Stimulated activated CD4-positive, alpha-beta T cell treated with anti-CD3 and anti-CD28 coated beads, Interleukin-4, amount 100 ng/mL, for 4 hours (primary cell): ENCODE measurements at places on chromosomes 2 and 18.

- no peak for DNase-seq
Observed at GRCh38 chr18:50454387-50454988, 79.6 kb downstream of the SKA1 start.

DNA sequence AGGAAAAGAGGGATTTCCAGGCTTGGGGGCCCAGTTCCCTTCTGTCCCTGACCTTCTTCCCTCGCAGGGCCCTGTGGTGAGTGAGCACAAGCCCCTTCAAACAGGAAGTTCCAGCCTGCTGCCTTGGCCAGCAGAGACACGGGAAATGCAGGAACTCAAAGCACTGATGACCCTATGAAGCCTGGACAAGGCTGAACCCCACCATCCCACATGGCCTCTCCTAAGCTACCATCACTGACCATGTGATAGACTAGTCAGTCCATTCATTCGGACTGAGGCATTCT lies 196.4 kb downstream of the TNS1 start:
- no peak for DNase-seq

- DNase-seq = no peak
Observed at GRCh38 chr2:40037303-40037702, 258.2 kb upstream of the THUMPD2 start.

- DNase-seq = no peak
Observed at GRCh38 chr18:2529154-2529553, 42.2 kb downstream of the METTL4 start.

DNA sequence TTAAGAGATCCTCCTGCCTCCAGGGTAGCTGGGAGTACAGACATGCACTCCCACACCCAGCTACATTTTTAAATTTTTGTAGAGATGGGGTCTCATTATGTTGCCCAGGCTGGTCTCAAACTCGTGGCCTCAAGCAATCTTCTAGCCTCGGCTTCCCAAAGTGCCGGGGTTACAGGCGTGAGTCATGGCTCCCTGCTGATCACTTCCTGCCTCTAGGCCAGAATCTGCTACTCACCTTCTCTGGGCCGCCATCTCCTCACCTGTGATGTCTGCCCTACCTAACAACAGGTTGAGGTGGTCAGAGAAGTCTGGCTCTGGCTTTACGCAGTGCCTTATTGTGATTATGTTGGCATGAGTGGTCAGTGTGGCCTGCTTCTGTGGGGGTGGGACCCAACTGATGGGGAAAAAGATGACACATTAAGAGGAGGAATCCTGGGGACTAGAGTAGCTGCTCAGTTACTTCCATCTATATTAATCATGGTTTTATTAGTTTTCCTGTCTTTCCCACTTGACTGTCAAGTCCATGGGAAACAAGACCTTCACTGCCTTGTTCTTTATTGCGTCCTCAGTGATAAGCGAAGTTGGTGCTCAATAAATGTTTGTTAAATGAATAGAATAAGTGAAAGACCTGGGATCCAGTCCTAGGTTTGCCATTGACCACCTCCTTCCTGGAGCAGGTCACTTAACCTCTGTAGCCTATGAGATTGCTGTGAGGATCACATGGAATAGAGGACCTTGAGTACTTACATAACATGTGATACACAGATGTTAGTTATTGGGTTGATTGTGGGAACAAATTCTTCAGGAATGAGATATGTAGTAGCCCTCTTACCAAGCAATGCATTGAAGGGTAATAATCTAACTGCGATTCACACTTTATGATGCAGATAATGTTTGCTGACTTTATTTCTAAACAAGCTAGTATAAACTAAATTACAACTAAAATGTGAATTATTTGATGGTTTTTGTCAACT lies 15.7 kb downstream of the KCTD1 start:
- DNase-seq = no peak

GRCh38 chr18:76979111-76979751 lies 153.4 kb downstream of the MBP start:
- no peak for DNase-seq

DNA sequence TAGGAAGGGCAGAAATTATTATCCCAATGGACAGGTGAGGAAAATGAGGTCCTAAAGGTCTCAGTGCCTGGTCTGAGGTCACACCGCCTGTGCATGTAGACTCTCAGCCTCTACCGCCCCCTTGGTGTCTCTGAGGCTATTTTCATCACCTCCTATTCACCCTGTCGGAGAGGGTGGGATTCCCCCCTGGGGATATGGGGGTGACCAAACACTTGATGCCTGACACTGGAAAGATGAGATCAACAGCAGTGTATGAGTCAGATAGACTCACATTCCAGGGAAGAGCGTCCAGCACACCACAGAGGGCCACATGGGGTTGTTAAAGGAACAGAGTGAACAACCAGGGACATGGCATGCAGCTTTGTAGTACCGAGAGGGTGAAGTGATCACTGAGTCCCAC lies 199.7 kb downstream of the SMAD2 start:
- no peak for DNase-seq

GRCh38 chr2:26630669-26631360 lies 10.4 kb downstream of the CIB4 start:
- no peak for DNase-seq

DNA sequence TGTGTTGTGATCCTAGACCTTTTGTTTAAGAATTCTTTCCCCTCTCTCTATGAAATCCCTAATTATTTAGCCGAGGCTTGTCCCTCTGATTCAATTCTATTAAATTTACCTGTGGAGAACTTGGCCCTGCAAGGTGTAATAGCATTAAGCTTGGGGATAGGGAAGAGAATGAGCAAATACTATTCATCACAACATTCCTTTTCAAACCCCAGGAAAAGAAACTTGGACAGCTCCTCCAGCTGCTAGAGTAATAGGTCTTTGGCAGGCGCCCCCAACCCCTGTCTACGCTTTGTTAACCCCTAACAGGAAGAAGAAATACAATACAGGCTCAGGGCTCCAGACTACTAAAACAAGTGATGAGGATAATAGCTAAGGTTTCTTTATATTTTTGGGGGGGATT lies 957.0 kb downstream of the CPS1 start:
- no peak for DNase-seq
